ENCODE measurements at places on chromosomes 16 and 17.

GRCh38 chr17:46773221-46773605 is 45.3 kb downstream of the WNT3 start:
- no peak for DNase-seq

DNA sequence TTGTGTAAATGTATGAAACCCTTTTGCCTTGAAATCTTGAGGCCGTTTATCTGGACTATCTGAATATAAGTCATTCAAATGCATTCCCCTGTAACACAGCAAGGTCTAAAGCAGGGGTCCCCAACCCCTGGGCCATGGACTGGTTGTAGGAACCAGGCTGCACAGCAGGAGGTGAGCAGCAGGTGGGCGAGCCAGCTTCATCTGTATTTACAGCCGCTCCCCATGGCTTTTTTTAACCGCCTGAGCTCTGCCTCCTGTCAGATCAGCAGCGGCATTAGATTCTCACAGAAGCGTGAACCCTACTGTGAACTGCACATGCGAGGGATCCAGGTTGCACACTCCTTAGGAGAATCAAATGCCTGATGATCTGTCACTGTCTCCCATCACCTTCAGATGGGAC is 24.1 kb downstream of the DNAH3 start:
- DNase-seq = no peak

GRCh38 chr16:17404941-17405689 is 65.6 kb downstream of the XYLT1 start:
- DNase-seq = peak; percentile 83

GRCh38 chr16:85310868-85311585 is 198.8 kb upstream of the CIBAR2 start:
- DNase-seq = no peak

GRCh38 chr16:49733313-49734009 is 122.5 kb downstream of the ZNF423 start:
- no peak for DNase-seq

Measured in fibroblast of skin of back (primary cell).